ENCODE measurements at places on chromosomes 2 and 18. TPM values are rescaled to one million over a fixed set of nuclear protein-coding genes. Genes with fewer than 3 reads are reported as not detected.

CDH2 gene
- 367 TPM for total RNA-seq

RGPD6 gene
- total RNA-seq = 33.7 TPM

SCN2A gene
- total RNA-seq = 0.13 TPM

MOCOS gene
- total RNA-seq = 0.38 TPM

UGT1A3 gene
- total RNA-seq = not detected

TACR1 gene
- not detected for total RNA-seq

LIPG gene
- 1.7 TPM for total RNA-seq

MC5R gene
- total RNA-seq = not detected

ZAP70 gene
- total RNA-seq = 1.2 TPM

ZNF521 gene
- 15.4 TPM for total RNA-seq

RFX8 gene
- not detected for total RNA-seq

CROCC2 gene
- total RNA-seq = not detected

SPATA3 gene
- total RNA-seq = not detected

UGT1A6 gene
- total RNA-seq = not detected

VWA3B gene
- 0.51 TPM for total RNA-seq

GNAL gene
- total RNA-seq = 1.1 TPM

TCF23 gene
- total RNA-seq = not detected

FIGN gene
- 16.4 TPM for total RNA-seq

CDH7 gene
- 0.30 TPM for total RNA-seq

DCC gene
- not detected for total RNA-seq

CYTIP gene
- total RNA-seq = 2.5 TPM

PLGLB1 gene
- total RNA-seq = 3.2 TPM

GATA6 gene
- total RNA-seq = 76.2 TPM

SCYGR4 gene
- total RNA-seq = not detected

INHBB gene
- total RNA-seq = 2.8 TPM

SLC5A7 gene
- total RNA-seq = not detected

PASK gene
- 2.2 TPM for total RNA-seq

Data from cardiac septum (tissue), 1 donor.